ENCODE measurements at places on chromosomes 2 and 18.

DNA sequence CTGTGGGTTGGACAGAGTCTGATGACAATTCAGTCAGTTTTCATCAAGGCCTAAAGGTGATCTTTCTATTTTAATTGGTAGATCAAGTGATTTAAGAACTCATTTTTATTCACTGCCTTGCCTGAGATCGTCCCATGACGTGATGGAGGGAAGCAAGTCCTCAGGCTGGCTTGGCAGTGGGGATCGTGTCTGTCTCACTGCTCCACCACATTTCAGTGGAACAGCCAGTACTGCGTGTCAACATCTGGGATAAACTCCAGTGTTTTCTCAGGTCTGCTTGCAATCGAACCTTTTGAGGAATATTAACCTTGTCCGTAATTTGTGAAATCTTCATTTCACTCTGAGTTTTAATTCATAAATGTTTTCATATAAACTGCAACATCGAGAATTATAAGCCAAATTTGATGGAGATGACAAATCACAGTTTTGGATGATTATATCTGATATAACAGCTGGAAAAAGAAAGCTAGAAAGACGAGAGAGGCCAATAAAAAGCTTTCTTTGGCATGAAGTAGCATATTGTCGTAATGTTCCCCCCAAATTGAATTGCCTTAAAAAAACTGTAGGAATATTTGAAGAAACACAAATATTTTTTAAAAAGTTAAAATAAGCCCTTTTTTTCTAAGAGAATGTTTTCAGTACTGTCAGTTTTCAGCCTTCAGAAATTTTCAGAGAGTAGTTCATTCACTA is 414.7 kb upstream of the SPRED2 start:
- no peak for DNase-seq

DNA sequence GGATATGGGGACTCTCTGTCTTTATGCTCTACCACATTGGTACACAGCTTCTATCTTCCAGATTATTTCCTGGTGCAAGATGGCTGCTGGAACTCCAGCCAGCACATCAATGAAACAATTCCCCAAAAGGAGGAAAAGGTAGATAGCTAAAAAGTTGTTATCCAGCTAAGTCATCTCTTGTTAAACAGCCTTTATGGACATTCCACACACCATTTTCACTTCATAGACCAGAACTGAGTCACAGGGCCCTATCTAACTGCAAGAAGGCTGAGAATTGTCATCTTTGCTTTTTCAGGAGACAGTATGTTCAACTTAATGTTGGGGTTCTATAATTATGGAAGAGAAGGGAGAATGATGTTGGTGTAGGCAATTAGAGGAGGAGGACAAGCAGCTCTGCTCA is 133.3 kb upstream of the NOSTRIN start:
- no peak for DNase-seq

- DNase-seq, result no peak
Measured at GRCh38 chr2:181781078-181781786, 100.9 kb upstream of the NEUROD1 start.

- no peak for DNase-seq
Measured at GRCh38 chr2:161122772-161123530, 37.3 kb upstream of the TANK start.

DNA sequence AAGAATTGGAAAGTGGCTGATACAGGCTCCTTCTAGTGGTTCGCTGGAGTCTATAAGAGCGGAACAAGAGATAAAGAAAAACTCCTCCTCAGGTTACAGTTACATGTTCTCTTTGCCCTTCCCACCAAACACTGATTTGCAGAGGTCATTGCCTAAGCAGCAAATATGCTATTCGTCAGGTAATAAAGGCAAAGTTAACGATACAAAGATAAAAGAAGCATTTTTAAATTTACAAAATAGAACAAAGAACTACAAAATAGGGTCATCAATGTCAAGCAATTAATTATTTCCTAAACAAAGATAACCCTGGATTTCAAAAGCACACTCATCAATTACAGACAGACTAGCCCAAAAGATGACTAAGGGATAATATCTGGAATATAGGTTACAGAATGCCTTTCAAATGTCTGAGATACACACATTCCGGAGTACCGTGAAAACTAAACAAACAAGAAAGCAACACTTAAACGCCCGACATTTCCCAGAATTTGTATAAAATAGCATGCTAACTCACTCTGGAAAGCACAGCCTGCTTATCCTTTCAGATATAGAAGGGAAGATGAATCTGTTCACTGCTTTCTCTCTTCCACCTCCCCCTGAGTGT is 186.4 kb downstream of the MREG start:
- DNase-seq, result no peak

DNA sequence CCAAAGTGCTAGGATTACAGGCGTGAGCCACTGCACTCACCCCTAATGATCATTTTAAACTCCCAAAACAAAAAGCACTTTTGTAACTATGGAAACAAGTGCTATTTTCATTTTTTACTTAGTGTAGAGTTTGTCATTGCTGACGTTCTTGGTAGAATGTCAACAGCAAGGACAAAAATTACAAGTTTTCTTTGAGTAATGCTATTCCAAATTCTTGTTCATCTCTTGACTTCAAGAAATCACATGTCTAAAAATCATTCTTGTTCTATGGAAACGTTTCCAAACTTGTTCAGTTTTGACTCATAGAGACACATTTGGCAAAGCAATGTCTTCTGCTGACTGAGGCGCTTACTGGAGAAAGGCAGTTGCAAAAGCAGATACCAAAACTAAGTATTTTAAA is 82.6 kb downstream of the MBP start:
- DNase-seq, result no peak

DNA sequence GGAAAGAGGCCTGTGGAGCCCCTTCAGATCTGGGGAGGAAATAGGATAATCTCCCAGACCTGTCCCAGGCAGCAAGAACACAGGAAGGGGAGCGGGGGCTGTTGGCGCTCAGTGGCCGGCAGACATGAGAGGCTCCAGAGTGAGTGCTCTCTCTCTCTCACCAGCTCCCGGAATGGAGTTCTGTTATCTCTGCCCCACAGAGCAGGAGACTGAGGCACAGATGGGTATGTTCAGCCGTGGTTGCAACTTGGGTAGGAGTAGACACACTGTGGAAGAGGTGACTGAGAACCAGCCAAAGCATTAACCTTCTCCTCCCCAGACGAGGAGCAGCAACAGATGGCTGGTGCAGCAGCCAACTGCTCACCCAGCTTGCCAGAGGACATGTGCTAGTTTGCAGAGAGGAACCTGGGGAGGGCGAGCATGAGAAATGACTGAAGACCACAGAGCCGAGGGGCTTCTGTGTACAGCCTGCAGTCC is 82.0 kb downstream of the NRP2 start:
- no peak for DNase-seq

- no peak for DNase-seq
Measured at GRCh38 chr18:48028696-48029095, 98.2 kb upstream of the SMAD2 start.

DNA sequence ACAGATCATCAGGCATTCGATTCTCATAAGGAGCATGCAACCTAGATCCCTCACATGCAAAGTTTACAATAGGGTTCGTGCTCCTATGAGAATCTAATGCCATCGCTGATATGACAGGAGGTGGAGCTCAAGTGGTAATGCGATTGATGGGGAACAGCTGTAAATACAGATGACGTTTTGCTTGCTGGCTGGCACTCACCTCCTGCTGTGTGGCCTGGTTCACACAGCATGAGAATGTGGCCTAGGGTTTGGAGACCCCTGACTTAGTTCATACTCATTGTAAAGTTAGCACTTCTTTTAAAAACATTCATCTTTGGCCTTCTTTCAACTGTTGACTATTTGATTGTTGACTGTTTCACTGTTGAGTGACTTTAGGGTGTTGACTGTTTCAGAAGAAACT is 8.7 kb upstream of the CHMP1B start:
- no peak for DNase-seq

DNA sequence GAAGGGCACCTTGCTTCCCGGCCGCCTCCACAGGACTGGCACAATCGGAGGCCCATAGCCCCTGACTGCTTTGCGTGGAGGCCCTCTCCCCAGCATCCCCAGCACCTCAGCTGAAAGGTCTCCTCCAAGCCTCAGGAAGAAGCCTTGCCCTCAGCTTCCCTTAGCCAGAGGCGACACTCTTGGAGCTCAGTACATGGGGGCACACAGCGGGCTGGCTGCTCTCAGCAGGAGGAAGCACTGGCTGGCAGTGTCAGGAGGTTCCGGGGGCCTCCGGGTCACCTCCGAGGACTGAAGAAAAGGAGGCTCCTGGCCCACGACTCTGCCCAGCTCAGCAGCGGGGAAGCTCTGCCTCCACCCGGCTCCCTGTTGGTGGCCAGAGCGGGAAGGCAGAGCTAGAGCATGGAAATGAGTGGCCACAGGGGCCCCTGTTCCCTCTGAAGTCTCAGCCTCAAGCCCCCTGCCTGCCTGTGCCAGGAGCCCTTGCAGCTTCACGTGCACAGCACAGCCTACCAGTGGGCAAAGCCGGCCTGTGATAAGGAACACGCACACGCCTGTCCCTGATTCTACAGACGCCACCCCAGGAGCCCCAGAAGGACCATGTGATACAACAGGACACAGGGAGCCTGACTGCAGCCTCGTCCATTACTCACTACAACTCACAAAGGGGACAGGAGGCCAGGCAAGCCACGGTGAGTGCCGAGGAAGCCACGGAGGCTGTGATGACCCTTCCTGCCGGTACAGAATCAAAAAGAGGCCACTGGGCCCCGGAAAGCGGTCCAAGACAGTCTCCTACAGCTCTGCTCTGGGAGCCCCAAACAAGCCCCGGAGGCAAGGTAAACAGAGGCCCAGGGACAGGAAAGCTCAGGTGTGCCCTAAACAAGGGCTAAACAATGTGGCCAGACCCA is 15.5 kb downstream of the HDAC4 start:
- DNase-seq, result no peak

DNA sequence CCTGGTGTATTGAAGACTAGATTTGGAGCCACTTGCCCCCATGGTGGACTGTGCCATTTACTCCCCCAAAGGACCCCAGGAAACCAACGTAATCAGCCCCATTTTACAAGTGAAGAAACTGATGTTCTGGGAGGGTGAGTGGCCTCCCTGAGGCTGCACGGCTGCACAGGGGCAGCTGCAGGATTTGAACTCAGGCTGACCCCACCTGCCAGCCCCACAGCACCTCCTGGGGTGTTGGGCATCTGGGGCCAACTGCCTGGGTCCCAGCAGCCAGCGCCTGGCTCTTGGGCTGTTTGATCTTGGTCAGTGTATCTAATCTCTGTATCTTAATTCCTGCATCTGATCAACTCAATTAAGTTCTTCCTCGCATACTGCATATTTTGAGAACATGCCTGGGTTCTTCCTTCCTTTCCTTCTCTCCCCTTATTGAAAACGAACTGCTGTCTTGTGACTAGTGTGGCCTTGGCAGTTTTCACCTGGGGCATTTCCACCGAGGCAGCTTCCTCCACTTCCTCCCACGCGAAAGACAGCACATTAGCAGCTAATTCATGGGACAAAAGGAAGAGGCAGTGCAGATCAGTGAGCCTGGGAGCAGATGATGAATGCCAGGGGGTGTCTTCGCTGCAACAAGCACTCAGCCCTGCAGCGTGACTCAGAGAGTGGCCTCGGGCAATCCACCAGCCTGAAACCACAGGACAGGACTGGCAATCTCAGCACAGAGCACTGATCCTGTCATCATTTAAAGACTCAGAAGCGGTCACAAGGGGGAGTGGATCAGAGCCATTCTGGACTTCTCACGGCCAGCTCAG is 184.1 kb upstream of the RAB12 start:
- no peak for DNase-seq

DNA sequence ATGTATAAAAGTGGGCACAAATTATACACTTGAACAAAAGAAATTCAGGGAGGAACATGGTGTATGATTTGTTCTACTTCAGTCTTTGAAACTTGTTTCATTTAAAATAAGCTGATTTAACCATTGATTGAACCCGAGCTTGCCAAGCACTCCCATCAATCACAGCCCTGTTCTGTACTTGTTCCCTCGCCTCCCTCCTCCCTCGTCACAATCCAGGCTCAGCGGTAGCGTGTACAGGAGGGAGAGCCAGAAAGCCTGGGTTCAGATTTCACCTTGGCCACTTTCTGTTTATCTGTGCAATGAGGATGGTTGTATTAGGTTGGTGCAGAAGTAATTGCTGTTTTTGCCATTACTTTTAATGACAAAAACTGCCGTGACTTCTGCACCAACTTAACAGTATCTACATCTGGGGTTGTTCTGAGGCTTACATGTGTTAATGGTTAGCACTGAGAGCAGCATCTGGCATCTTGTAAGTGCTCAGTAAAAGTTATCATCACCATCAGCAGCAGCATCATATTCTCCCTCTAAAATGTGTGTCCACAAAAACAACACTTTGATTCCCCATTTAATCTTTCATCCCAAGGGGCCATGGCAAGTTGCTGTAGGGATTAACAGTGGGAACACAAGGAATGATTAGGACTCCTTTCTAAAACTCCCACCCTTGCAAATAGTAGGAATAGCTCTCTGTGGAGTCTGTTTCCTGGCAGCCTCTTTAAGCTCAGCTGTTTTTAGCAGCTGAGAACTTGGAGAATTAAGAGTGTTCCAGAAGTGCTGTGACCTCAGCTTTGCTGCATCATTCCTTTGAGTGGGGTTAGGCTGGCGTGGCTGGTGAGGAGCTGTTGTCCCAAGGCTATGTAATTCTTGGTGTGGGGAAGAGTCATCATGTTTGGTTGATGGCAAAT is 4.7 kb downstream of the DPYSL5 start:
- no peak for DNase-seq

DNA sequence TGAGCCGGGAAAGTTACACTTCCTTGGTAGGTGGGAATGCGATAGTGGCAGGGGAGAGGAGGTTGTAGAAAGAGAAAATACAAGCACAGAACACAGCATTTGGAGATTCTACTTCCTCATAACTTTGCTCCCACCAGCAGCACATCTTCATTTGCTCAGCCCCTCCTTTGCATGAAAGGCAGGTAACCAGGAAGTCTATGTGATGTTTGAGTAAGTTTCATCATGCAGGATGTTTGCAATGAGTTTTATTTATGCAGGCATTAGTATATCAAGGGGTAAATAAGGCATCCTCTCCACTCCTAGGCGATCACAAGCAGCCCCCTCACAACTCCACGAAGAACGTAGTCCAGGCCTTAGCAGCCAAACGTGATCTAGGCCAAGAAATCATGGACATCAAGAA is 5.0 kb downstream of the RNF152 start:
- no peak for DNase-seq

DNA sequence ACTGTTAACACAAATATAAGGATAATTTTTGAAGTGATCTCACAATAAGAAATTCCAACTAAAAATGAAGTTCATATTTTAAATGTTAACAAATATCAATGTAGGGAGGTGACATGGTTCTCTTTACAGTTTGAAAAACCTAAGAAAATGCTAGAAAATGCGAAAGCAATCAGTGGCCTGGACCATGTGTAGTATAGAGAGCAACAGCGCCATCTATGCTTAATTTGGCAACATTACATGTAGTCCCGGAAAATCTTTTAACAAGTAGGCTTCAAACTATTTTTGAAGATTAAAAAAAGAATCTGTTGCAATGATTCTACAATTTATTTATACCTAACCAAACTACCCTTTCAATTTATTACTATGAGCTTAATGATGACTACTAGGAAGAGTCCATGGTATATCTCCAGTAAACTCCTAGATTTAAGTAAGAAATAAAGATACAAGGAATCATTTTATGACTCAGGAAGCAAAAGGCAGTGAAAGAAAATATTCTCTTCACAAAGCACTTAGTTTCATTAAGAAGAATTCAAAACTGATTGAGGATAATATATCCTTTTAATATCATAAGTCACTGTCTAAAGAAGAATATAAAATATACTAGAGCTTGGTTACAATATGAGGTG is 33.3 kb downstream of the NDUFA10 start:
- DNase-seq, result no peak

- DNase-seq, result no peak
Measured at GRCh38 chr18:275486-275885, 7.6 kb upstream of the THOC1 start.

All from activated T-cell treated with anti-CD3 and anti-CD28 coated beads for 4 hours (primary cell).